ENCODE measurements at places on chromosomes 16 and 17.

- no peak for DNase-seq
These were observed 15.8 kb downstream of the BLMH start for GRCh38 chr17:30275911-30276310.

GRCh38 chr17:41254861-41255260 lies 323 bp upstream of the KRTAP9-9 start:
- no peak for DNase-seq

DNA sequence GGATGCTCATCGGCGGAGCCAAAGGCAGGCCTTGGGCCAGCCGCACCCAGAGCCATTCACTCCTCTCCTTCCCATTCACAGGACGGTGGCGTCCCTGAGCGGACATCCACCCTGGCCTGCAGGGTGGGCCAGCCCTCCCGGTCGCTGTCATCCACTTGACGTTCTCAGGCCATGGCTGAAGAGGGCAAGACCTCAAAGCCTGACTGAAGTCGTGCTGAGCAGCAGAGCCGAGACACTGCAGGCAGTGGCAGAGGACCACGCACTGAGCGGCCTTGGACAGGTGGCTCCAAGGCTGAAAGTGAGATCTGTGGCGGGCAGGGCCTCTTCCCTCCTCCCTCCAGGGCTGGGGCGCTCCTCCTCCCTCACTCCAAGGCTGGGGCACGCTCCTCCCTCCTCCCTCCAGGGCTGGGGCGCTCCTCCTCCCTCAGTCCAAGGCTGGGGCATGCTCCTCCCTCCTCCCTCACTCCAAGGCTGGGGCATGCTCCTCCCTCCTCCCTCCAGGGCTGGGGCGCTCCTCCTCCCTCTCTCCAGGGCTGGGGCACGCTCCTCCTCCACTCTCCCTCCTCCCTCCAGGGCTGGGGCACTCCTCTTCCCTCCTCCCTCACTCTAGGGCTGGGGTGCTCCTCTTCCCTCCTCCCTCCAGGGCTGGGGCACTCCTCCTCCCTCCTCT lies 24.1 kb downstream of the GNPTG start:
- no peak for DNase-seq

GRCh38 chr17:15233022-15233805 lies 31.9 kb downstream of the PMP22 start:
- DNase-seq = no peak

GRCh38 chr16:12735805-12736204 lies 67.9 kb downstream of the CPPED1 start:
- DNase-seq = no peak

- no peak for DNase-seq
These were observed 124.9 kb downstream of the WWOX start for GRCh38 chr16:78224342-78224741.

- DNase-seq = no peak
These were observed 14.6 kb downstream of the ABCC3 start for GRCh38 chr17:50649042-50649908.

- no peak for DNase-seq
These were observed 33.0 kb downstream of the COG7 start for GRCh38 chr16:23420011-23420410.

DNA sequence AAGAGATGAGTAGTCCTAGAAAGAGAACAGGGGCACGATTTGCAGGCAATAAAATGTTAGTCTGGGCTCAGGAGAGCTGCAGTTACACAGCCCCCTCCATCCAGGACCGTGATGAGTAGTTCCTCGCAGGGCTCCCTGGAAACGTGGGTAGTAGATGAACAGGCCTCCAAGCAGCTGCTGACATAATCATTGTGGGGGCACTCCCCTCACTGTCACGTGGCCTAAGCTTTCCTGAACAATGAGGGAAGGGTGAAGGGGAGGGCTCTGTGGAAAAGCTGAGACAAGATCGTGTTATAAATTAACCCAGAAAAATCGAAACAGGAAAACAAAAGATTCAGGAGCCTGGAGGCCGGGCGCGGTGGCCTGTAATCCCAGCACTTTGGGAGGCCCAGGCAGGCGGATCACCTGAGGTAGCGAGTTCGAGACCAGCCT lies 1.3 kb upstream of the PER1 start:
- DNase-seq = peak; percentile 84

- DNase-seq = no peak
These were observed 24.0 kb upstream of the ALDH3A1 start for GRCh38 chr17:19771971-19772630.

DNA sequence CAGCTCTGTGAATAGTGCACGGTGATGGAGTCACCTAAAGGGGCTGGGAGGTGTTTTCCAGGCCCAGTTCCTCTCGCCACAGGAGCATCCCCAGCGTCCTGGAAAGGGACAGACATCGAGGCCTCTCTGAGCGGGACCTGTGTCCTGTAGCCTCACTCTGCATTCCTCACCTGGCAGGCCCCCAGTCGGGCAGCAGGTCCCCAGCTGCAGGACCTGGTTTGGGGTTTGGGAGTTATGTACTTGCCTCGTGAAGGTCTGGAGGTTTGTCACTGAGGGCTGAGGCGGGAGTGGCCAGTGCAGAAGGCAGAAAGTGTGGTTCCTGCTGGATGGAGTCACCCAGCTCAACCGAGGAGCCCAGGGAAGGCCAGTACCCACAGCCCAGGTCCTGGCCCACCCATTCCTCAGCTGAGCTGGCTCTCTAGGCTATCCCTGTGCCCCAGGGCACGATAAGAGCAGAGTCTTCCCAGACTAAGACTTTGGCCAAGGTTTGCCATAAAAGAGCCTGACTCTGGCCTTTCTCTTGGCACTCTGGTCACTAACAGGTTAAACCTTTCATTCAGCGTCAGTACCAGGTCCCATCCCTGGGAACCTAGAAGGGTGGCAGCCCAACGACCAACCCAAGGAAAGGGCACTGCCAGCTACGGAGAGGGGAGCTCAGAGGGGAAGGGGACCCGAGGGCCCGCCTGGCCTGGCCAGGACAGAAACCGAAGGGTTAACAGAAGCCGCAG lies 24.4 kb downstream of the TBX4 start:
- DNase-seq = no peak

DNA sequence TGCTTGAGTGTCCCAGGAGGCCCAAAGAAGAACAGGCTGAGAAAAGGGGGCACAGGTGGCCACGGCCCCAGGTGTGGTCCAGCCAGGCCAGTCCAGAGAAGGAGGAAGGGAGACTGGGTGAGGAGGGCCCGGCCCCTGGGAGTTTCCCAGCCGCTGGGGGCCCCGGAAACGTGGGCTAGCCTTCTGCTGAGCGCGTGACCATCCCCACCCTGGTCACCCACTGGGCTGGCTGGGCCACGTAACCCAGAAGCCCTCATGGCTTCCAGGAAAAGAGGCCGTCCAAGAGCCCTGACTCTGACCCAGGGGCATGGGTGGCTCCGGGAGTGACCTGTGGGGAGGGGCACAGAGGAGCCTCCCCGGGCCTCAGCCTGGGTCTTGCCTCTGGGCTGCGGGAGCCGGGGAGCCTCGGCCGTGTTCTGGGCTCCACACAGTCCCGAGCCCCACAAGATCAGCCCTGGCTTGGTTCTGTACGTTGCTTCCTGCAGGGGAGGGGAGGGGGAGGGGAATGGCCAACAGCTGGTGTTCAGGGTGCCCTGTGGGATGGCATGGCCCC lies 29.8 kb upstream of the ACSF3 start:
- no peak for DNase-seq

DNA sequence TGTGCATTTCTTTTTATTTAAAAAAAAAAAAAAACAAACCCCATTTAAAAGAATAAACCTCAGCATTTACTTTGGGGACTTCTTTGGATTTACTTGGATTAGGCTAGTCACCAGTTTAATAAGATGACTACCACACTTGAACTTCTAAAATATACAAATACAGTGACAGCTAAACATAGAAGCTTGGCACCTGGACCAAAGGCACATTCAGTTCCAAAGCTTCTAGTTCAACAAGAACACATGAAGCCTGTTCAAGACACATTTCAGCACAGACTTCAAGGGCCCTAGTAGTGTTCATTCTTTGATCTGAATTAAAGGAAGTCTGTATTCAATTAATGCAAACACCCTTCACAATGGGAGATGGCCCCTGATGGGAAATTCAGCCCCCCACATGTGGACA lies 11.6 kb upstream of the ROGDI start:
- no peak for DNase-seq

DNA sequence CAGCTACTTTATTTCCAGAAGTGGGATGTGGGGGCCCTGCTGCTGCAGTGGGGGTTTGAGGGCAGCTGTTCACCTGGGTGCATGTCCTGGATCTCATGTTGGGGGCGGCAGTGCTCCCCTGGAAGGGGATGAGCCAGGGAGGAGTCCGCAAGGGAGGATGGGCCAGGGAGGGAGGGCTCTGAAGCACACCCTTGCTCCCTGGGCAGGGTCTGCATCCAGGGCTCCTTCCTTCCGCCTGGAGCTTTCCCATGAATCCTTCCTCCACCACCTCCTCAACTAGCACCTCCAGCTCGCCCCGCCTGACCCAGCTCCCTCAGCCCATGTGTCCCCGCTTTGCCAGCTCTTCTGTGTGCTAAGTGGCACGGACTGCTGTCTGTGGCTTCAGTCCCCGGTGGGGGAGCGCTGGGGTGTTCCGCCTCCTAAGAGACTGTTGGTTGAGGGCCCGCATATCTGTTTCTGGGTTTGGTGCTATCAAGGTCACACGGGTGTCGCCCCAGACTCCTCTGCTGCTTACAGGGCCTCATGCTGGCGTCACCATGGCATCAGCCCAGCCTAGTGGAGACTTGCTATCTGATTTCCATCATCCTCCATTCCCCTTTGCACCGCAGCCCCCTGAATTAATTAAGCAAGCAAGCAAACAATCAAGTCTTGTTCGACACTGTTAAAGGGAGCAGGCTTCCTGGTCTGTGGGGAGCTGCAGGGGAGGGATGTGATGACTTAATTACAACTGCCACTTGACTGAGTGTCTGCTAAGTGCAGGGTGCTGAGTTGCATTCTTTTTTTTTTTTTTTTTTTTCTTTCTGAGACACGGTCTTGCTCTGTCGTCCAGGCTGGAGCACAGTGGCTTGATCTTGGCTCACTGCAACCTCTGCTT lies 71.8 kb downstream of the PRKCA start:
- no peak for DNase-seq

GRCh38 chr16:12096157-12096777 lies 119.7 kb downstream of the SNX29 start:
- DNase-seq = no peak

GRCh38 chr16:46808997-46809396 lies 22.0 kb downstream of the C16orf87 start:
- no peak for DNase-seq

GRCh38 chr16:9647981-9648701 lies 534.1 kb downstream of the GRIN2A start:
- DNase-seq = no peak

DNA sequence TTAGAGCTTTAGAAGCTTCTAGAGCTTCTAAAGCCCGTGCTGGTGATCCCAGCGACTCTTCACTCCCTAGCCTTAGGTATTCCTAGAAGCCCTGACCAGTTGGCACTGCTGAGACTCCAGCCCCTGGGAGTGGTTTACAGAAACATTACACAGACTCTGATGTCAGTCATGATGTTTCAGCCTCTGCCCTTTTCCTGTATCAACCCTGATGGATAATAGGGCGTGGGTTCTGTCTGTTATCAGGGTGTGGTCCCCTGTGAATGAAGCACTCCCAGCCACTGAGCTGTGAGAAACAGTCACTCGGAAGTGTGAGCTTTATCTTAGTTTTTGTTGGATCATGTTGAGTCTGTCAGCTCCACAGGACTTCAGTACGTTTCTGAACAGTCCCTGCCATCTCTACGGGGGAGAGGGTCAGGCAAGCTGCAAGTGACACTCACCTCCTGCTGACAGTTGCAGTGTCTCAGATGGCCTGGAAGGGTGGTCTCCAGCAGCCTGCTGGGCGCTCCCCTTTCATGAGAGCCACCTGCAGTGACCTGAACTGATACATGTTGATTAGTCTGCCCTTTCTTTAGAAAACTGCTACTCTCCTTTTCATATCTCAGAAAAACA lies 12.8 kb downstream of the GOSR2 start:
- no peak for DNase-seq

DNA sequence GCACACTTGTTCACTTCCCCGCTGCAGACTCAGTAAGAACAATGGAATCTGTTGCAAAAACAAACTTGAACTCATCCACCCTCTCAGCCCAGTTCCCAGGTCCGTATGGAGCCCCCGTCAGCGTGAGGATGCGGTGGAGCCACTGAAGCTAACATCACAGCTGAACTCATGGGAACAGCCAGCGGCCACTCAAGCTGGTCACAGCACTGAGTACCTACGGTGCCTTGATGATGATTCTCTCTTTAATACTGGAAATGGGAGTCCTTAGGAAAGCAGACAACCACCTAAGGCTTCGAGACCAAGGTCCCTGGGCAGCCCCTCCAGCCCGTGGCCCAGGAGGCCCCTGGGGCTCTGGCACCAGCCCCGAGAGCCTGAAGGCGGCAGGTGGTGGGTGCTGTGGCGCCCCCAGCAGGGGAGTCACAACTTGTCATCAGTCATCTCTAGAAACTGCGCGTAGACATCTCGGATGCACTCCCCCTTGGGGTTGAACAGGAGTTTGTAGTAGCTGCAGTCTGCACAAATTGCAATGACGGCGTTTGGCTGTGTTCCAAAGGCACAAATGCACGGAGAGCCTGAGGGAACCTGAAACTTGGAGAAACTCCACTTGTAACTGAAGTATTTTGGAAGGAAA lies 31.0 kb upstream of the RHOT1 start:
- DNase-seq = no peak

DNA sequence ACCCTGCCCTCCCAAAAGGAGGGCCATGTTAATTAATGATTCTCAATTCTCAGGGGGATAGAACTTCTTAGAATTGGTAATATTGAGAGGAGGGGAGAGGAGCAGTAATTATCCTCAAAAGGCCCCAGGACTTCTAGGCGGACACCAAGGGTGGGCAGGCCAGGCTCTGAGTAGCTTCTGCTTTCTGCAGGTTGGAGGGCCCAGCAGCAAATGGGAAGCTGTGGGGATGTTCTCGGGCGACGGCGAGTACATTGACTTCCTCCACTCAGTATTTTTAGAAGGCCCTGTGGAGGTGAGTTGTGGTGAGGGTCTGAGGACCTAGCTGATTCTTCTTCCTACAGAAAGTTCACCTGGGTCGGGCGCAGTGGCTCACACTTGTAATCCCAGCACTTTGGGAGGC lies 57.5 kb downstream of the DNAH2 start:
- no peak for DNase-seq

GRCh38 chr17:62994931-62995330 lies 28.9 kb downstream of the TANC2 start:
- DNase-seq = no peak

DNA sequence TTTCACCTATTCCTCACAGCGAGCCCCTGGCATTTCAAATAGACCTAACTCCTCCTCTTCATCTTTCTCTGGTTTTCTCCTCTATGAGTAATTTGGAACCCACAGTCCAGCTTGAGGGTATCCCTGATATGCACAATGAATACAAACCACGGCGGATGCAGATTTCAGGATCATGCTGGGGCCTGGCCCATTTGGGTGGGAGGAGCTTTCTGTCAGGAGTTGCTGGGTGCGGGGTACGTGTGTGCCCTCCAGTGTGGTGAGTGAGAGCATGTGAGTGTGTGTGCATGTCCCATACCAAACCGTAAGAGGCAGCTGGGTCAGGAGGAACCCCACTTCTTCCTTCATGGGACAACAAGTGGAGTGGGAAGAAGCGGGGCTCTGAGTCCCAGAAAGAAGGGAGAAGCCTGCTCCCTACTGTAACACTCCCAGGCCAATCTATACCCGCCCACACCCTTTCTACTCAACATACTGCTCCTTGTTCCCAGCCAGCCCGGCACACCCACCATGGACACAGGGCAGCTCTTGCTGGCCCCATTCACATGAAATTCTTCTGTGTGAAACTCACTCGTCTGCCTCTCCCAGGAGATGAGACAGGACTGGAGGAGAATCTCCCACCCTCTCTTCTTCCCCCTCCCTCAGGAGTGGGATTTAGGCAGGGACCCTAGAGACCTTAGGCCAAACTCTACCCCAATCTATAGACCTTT lies 18.4 kb downstream of the CNTNAP1 start:
- DNase-seq = no peak

- DNase-seq = no peak
These were observed 11.3 kb upstream of the MLLT6 start for GRCh38 chr17:38693700-38694329.

GRCh38 chr16:81997738-81998137 lies 13.5 kb downstream of the SDR42E1 start:
- peak; percentile 85 for DNase-seq
